Stimulated activated CD4-positive, alpha-beta T cell treated with anti-CD3 and anti-CD28 coated beads, TNF-alpha, amount 100 ng/mL, for 4 hours (primary cell): ENCODE measurements at places on chromosomes 4 and X.

- no peak for DNase-seq
Measured at GRCh38 chr4:163550869-163551267, 56.4 kb downstream of the TMA16 start.

- no peak for DNase-seq
Measured at GRCh38 chrX:2692221-2693112, 1.4 kb downstream of the CD99 start.

DNA sequence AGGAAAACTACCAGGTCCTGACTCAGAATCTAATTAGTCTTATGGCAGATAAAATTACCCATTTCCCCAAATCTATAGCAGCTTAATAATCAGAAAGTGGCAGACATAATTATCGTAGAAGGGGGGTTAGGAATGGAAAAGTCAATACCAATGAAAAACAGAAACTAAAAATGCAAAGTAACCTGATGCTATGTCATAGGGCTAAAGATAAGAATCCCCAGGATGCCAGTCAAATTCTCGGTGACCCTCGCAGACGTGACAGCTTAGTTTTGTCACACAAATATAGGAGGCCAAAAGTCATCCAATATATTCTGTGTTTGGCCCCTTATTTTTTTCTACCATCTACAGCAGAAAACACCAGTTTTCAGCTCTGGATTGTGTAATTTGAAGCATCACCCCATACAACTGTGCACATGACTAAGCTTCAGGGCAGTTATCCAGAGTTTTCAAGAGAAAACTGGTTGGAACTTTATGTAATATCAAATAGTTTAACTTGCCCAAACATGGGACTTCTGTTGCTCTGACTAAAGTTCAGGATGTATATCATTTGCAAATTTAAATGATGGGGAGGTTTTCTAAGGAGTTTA lies 30.9 kb downstream of the RASSF6 start:
- no peak for DNase-seq

GRCh38 chr4:155587766-155588165 lies 78.9 kb upstream of the GUCY1A1 start:
- no peak for DNase-seq

DNA sequence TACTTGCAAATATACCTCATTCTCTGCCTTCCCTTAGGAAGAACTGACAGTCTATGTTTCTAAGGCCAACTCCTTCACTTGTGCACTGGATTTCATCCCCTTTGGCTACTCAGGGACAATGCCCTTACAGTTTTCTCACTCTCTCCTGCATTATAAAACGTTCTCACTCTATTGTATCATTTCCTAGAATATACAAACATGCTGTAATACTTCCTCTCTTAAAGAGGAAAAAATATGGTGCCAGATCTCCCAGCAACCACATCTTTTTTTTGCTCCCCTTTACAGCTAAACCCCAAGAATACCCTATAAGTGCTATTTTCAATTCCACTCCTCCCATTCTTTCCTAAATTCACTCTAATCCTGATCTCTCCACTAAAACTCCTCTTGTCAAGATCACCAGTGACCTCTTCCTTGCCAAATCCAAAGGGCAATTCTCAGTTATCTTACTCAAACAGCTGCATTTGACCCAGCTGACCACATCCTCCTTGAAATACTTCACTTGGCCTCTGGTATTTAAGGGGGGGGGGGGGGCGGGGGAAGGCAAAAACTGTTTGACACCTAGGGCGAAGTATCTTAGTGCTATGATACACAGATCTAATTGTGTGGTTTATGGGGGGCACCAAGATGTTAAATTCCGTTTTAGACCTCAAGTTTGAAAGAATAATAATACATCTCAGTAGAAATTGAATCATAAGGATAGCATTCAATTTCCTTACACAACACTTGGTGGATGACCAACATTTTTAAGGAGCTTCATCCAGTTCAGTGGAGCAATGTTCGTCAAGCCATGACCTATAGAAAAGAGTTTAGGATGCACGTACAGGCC lies 1.6 kb downstream of the RCHY1 start:
- DNase-seq, result no peak

DNA sequence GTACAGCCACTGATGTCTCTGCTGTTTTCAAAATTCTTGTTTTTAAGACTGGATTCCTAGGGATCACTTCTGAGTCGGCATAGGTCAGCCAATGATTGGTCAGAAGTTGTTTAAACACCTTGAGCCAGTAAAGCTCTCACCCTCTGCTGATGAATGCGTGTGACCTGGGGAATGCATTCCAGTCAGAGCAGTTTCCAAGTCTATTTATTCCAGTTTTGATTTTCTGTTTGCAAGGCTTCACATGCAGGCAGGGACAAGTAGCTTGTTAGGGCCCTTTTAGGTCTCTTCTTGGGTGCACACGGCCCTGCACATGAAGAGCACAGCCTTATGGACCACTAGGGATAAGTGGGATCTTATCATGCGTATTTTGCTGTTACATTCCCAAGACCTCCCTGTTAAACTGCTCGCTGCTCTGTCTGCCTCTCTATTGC lies 47.0 kb downstream of the KLHL15 start:
- DNase-seq, result no peak

DNA sequence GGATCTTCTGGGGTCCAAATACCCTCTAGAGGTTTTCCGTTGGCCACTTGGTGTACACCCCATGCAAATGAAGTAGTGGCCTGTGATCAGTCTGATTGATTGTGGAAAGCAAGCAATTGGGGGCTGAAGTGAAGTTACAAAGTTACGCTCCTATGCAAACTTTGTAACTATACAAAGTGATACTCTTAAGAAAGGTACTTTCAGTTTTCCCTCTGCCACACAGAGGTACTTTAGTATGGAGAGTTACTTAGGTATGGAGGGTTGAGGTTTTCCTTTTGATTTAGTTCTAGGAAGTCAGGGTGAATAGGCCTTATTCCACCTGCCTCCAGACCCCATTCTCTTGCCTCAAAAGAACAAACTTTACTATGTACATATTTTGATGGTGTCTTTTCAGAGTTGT lies 28.7 kb downstream of the STAG2 start:
- DNase-seq, result no peak
